Stimulated activated CD8-positive, alpha-beta memory T cell treated with anti-CD3 and anti-CD28 coated beads, Interleukin-15, amount 100 ng/mL, for 1 hour (primary cell): ENCODE measurements at places on chromosomes 7 and 10.

- no peak for DNase-seq
These were observed 58.3 kb upstream of the ADRB1 start for GRCh38 chr10:113985297-113985844.

- DNase-seq: no peak
These were observed 202.7 kb upstream of the PRSS58 start for GRCh38 chr7:142460402-142461117.

- DNase-seq: no peak
These were observed 45.1 kb upstream of the INHBA start for GRCh38 chr7:41747961-41748360.

DNA sequence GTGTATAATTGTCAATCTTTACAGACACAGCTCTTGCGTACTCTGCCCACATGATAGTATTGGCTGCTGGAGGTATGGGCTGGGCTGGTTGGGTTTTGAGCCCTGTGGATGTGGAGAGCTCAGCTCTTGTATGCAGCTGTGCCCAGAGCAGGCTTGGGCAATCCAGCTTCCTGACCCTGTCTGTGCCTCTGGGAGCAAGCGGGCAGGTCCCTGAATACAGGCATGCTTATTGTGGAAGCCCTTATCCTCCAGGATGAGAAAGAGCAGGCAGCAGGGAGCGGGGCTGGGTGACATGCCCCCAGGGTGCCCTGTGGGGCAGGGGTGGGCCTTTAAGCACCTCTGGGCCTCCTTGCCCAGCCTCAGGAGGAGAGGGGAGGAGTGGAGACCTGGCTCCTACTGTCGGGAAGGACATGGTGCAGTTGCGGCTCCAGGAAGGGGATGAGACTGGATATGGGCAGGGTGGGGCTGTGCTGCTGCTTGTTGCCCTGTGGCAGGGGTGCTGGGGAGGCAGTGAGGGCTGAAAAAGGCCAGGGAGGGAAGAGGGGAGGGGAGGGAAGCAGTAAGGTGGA is 32.7 kb upstream of the SH2D4B start:
- no peak for DNase-seq

- DNase-seq: no peak
These were observed 32.1 kb downstream of the CRCP start for GRCh38 chr7:66146701-66147100.

- no peak for DNase-seq
These were observed 78.3 kb upstream of the TMEM72 start for GRCh38 chr10:44832595-44833390.

- no peak for DNase-seq
These were observed 28.9 kb downstream of the POR start for GRCh38 chr7:75943864-75944263.

DNA sequence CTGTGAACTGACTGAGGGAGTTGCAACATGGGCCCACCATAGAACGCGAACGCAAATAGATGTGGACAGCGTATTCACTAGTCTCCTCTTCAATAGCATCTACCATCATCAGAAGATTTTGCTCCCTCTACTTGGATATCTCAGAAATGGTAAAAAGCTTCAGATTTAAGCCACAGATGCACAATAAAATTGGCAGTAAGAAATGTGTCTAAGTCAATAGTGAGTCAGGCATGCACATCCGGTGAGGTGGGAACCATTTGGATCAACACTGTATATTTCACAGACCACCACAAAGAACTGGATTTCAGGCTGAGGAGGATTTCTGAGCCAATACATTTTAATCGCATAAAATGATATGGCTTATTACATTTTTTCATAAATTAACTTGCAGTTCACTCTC is 111.5 kb upstream of the ADAM12 start:
- no peak for DNase-seq

- no peak for DNase-seq
These were observed 63.9 kb downstream of the VOPP1 start for GRCh38 chr7:55508221-55509011.

GRCh38 chr10:128431083-128431482 is 304.9 kb upstream of the MKI67 start:
- DNase-seq: no peak

- no peak for DNase-seq
These were observed 18.3 kb downstream of the CALHM2 start for GRCh38 chr10:103433858-103434257.

- DNase-seq: peak; percentile 7
These were observed 449.7 kb upstream of the KLF6 start for GRCh38 chr10:4234661-4235060.

- no peak for DNase-seq
These were observed 35.5 kb upstream of the CABCOCO1 start for GRCh38 chr10:61627266-61627665.

GRCh38 chr7:140223515-140224221 is 46.9 kb upstream of the KDM7A start:
- DNase-seq: no peak

DNA sequence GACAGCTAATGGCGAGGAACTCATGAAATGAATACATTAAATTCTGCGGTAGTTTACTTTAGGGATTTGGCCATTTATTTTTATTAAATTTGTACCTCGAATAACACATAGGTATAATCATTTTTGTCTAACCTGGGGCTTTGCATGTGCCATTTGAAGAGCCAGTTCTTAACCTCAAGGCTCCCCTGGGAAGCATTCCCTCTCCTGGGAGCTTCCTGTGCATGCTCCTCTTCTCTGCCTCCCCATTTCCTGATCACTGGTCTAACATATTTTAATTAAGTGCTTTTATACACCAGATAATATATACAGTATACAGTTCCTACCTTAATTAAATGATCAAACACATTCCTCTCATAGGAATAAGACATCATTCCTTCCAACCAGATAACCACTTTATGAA is 183.9 kb upstream of the FZD1 start:
- DNase-seq: no peak

DNA sequence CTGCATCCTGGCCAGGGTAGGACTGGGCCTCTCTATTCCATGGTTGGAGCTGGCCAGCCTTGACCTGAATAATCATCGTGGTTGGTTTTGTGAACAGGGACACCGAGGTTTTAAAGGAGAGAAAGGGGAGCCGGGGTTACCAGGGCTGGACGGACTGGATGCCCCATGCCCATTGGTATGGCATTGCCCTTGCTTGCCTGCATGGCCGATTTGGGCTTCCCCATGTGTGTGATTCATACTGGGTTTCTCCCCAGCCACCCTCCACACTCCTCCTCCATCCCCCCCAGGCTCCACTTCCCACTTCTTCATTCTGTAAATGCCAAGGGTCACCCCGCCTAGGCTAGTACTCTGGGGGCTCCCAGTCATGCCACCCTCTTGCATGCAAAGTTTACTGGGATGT is 98.8 kb upstream of the MACROH2A2 start:
- DNase-seq: no peak

GRCh38 chr10:37748170-37748569 is 109.2 kb downstream of the ZNF248 start:
- no peak for DNase-seq

- DNase-seq: no peak
These were observed 563.3 kb downstream of the NRG3 start for GRCh38 chr10:82438277-82438676.

DNA sequence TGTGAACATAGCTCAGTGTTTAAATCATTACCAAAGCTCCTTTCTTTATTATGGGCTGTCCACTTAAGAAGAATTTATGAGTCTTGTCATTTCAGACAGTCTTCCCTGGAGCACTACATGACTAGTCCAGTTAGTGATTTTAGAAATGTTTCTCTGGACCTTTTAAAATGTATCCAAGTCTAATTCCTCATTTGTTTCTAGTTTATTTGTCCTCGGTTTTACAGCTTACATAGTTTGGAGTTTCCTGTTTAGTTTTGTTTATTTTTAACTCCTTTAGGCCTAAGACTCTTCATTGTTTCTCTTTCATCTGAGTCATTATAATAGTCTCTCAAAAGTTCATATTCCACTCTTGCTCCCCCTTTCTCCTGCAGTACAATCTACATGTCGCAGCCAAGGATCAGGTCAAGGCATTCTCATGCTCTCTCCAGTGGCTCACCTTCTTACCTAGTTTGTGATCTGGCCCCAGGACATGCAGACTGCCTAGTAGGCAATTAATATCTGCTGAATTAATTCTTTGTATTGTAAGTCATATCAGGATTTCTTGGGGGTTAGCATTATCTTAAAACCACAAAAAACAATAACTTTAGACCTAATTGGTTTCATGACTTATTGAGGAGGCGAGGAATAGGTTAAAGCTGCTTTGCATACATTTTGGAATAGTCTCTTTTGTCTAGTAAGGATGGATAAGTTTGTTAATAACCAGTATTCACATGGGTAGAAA is 93.8 kb downstream of the MAPK8 start:
- no peak for DNase-seq

- DNase-seq: no peak
These were observed 92.2 kb upstream of the PPIF start for GRCh38 chr10:79255007-79255507.

- DNase-seq: no peak
These were observed 15.6 kb downstream of the ERCC6 start for GRCh38 chr10:49523301-49523700.

DNA sequence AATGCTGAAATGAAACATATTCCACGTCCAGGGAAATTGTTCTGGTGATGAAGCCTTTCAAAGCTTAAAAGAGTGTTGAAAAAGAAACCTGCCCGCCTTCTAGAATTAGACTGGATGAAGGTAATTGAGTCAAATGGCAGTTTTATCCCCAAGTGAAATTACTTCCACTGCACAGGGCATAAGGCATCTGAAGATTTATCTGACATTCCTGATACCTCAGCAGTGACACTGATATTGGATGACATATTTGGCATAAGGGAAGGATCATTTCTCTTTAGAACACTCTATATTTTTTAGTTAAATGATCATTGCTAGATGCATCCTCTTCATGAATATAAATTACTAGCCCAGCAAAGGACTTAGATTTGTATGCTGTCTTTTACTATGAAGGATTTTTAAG is 229.6 kb upstream of the TPK1 start:
- no peak for DNase-seq

DNA sequence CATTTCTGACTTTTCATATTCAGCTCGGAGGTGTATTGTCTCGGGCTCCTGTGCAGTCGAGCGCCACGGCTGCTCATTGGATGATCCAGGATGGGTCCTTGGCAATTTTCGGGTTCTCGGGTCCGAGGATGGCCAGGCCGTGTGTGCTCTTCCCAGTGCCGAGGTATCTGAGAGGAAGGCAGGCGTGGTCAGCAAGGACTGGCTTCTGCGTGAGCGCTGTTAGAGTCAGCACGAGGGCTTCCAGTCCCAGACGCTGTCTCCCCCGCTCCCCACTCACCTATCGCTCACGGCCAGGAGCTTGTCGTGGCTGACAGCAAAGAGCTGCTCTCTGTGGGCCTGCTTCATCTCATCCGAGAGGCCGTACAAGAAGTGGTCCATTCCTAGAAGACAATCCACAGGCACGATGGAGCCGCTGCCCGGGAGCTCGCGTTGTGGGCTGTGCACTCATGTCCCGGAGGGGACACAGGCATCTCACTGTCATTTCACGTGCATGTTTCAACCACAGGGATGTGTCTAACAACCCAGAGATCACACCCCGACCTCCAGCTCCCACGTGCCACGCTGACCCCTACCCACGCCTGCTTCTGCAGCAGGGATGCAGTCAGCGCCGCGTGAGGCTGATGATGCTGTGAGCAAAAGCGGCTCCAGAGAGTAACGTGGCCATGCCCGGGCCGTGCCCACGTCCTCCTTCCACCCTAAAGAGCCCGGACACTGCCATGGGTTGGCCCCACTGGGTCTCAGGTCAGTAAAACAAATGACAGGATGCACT is 34.4 kb downstream of the PITRM1 start:
- DNase-seq: no peak

DNA sequence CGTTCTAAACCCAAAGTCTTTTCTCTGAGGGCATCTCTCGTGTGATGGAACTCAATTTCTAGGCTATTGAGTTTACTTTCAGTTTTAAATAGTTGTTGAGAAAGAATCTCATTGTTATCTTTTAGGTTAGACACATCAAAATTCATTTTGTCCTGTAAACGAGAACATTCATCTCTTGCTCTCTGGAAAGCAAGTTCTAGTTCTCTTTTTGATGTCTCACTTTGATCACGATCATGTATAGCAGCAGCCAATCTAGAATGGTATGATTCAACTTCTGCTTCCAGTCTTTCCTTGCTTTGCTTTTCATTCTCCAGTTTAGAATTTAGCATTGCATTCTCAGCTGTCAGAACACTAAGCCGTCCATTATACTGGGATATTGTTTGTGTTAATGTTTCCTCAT is 65.1 kb downstream of the ANKRD26 start:
- no peak for DNase-seq

- no peak for DNase-seq
These were observed 52.8 kb downstream of the MICU1 start for GRCh38 chr10:72573079-72573478.

GRCh38 chr10:49798275-49798674 is 36.2 kb upstream of the OGDHL start:
- no peak for DNase-seq

DNA sequence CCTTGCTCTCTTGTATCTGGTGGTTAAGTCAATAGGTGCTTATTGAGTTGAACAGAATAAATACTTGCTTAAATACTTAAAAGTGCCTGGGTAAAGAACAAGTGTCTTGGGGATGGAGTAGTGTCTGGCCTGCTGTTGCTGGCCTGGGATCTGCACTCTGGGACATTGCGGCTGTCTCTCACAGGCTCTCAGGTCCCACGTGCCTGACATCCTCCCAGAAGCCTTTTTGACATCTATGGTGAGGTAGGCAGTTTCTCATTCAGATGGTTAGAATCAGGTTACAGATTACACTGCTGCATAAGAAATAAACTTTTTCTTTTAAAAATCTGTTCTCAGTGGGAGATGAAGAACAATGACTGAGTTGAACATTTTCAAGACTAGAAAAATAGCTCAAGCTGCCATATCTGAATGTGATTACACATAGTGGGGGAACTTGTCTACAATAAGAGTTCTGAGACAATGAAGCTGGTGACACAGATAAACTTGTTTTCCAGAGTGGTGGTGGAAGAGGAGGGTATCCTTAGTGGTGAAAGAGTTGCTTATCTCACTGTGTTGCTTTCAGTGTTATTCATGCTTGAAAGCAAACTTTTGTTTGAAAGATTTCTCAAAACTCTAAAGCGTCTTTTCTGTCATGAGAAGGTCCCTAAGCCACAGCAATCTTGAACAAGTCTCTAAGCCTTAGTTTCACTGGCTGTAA is 9.7 kb downstream of the SORCS3 start:
- DNase-seq: no peak

- no peak for DNase-seq
These were observed 69.8 kb downstream of the PRKAG2 start for GRCh38 chr7:151806952-151807775.

GRCh38 chr7:16587790-16588189 is 57.8 kb downstream of the ANKMY2 start:
- no peak for DNase-seq

DNA sequence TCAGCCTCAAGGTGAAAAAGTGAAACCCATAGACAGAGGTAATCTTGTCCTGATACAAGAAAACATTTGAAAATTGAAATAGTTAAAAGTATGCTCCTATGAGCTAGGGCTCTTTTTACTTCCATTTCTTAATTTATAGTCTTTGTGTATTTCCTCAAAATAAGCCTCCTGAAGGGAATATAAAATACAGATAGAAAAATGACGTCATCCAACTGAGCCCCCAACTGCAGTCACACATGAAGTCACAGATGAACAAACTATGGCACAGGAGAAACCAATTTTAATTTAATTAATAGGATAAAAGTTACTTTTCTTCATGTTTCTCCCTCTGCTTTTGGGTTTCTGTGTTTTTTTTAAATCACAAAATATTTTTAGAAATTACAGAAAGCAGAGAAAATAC is 280.3 kb downstream of the HTR7 start:
- DNase-seq: no peak

GRCh38 chr7:1054438-1054837 is 10.1 kb downstream of the GPR146 start:
- no peak for DNase-seq
